ENCODE measurements at places on chromosomes 12 and 14. TPM values are rescaled to one million over a fixed set of nuclear protein-coding genes. Genes with fewer than 3 reads are reported as not detected.

NANOG gene
- total RNA-seq = 0.24 TPM

DNA sequence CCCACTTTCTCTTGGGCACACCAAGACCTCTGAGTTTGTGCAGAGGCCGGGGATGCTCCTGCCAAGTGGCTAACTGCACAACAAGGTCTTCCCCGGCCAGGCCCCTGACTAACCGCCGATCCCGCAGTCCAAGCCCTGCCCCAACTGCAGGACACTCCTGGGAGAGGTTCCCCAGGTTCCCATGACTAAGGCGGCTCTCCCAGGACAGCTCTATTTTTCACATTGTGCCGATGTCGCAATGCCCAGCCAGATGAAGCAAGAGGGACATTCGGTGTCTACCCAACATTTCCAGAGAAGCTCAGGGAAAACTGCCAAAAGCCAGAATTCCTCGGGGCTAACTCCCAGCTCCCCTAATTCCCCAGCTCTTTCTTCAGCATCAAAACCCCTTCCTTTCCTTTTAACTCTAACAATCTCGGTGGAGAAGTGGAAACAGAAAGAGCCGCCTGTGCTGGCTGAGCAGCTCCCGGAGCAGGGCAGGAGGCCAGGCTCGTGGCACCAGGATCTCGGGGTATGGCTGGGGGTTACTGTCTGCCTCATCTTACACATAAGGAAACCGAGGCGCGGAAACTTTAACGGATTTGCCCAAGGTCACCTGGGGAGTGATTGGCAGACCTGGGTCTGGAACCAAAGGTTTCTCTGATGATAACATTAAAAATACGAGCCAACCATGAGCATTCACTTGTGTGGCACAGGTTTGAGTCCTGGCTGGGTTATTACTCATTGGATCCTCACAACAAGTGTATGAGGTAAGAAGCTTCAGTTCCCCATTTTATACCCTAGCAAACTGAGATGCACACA is 318.2 kb downstream of the BCL11B start:
- peak; percentile 91 for DNase-seq

RPS26 gene
- total RNA-seq = 331 TPM

DNA sequence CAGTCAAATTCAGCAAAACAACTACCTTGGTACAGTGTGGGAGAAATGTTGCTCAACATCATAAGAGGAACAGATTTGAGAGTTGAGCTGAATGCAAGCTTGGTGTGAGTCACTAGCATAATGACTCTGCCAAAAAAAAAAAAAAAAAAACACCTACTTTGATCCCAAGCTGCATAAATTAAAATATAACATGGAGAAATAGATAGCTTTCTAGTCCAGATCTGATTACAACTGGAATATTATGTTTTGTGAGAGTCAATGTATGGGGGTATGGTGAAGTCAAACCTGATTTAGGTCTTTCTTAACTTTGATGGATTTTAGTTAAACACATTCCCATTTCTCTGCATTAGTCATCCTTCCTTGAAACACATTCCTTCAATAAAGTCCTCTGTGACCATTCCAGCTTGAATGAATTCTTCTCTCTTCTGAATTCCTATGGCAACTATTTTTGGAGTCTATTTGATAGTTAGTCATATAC is 188.1 kb downstream of the SLC5A8 start:
- peak; percentile 79 for DNase-seq

MGP gene
- total RNA-seq = 0.66 TPM

- no peak for DNase-seq
These were observed 7.2 kb downstream of the CCDC85C start for GRCh38 chr14:99596772-99597171.

HOXC9 gene
- 5.1 TPM for total RNA-seq

DNA sequence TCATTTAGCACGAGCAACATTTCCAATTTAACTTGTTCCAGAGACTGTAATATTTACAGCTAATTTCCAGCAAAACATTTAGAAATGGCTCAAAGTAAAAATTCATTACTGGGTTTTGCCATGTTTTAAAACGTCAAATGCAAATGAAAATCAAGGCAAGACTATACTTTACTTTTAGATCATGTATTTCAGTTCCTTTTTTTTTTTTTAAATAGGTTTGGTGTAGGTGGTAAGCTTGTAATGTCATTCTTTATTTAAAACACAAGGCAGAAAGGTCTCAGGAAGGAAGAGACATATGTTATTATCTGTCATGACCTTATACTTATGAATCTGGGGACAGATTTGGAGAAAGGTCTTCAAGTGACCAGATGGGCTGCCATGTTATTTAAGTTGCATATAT is 54.1 kb downstream of the GRIP1 start:
- no peak for DNase-seq

RHEBL1 gene
- 1.7 TPM for total RNA-seq

GRCh38 chr14:81550001-81550637 is 16.5 kb upstream of the SEL1L start:
- no peak for DNase-seq

- DNase-seq = no peak
These were observed 112.3 kb downstream of the TTC6 start for GRCh38 chr14:37707716-37708115.

DNA sequence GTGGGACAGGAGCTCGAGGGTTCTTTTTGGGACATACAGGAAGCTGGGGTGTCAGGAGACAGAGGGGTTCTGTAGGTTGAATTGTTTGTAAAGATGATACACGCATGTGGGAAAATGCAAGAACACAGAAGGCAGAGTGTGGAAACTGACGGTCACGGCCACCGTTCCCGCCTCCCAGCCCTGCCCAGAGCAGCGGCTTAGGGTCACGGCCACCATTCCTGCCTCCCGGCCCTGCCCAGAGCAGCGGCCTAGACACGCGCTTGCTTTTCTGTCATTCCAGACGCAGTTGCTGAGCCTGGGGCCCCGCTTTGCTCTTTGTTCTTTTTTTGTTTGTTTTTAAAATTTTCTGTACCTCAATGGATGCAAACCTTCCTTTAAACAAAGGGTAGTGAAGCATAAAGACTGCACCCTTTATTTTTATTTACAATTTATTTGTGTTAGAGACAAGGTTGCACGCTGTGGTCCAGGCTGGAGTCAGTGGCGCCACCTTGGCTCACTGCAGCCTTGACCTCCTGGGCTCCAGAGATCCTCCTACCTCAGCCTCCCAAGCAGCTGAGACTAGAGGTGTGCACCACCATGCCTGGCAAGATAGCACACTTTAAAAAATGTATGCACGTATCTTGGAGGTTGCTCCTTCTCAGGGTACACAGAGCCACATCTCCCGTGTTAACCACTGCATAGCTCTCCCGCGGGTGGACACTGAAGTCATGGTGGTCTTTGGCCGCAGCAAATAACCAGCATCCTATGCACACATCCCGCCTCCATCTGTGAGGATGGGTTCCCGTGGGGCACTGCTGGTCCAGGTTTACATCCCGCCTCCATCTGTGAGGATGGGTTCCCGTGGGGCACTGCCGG is 142.3 kb downstream of the ADGRD1 start:
- no peak for DNase-seq

PTPRO gene
- 0.21 TPM for total RNA-seq

VRK1 gene
- 15.5 TPM for total RNA-seq

- no peak for DNase-seq
These were observed 233.8 kb downstream of the CACNA1C start for GRCh38 chr12:2286461-2287131.

DNA sequence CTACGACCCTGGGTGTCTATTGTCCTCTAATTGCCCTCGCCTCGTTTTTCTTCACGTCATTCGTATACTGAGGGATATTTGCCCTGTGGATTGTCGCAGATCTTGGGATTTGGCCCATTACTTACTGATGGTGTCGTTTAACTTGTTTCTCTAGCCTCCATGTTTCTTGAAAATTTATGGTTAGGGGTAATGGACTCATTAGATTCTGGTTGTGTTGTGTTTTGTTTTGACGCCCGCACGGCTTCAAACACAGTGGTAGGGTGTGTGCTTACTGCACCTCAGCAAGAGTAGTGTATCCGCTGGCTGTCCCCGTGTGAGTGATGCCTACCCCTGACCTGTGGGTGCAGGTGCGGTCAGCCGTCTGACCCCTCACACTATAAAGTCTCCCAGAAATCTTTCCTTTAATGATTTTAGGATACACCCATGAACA is 874 bp upstream of the RNU6-8 start:
- no peak for DNase-seq

SRGAP1 gene
- total RNA-seq = 76.9 TPM

ITGB7 gene
- 3.5 TPM for total RNA-seq

- no peak for DNase-seq
These were observed at the start of gene SOAT2 for GRCh38 chr12:53102883-53103807. Gene SOAT2 (plus strand): TSS chr12:53103486. CDS start chr12:53103578, 92 bp downstream.

DNA sequence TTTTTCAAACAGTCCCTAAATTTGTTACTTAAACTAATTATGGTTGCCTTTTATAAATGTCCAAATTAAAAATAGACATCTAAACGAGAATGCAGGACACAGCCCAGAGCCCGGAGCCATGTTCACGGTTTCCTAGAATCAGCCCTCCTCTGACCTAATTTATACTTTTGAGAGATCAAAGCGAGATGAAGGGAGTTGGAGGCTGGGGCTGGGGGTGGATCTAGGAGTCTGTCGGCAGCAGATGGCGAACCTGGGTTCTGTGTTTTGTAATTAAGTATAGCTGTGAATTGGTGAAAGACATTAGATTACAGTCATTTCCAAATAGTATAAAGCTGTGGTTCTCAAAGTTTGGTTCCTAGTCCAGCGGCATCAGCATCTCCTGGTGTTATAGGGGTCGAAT is 210.1 kb downstream of the SLC41A2 start:
- no peak for DNase-seq
